ENCODE measurements at places on chromosomes 13 and 19.
A peak's percentile ranks its signal among the peaks of the same experiment; 100 is the strongest.

GRCh38 chr19:45110851-45111266 lies 17.9 kb downstream of the PPP1R37 start:
- DNase-seq = no peak

GRCh38 chr13:113533161-113533840 lies 42.8 kb upstream of the DCUN1D2 start:
- no peak for DNase-seq

DNA sequence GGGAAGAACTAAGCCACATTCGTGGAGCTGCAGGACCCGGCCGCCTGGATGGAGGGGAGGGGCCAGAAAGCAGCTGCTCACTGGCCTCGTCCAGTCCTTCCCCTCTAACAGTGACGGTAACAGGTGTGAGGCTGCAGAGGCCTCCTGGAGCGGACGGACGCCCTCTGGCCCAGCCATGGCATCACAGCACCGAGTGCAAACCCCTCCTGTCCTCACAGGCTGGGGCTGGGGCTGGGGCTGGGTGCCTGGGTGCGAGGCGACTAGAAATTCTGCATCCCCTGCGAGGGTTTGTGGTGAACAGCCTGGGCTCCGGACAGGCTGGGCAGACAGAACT lies 3.6 kb downstream of the MICOS13 start:
- no peak for DNase-seq

- DNase-seq = no peak
Observed at GRCh38 chr13:76646946-76647345, 239.3 kb downstream of the KCTD12 start.

- no peak for DNase-seq
Observed at GRCh38 chr13:24275041-24275440, 34.3 kb upstream of the C1QTNF9 start.

DNA sequence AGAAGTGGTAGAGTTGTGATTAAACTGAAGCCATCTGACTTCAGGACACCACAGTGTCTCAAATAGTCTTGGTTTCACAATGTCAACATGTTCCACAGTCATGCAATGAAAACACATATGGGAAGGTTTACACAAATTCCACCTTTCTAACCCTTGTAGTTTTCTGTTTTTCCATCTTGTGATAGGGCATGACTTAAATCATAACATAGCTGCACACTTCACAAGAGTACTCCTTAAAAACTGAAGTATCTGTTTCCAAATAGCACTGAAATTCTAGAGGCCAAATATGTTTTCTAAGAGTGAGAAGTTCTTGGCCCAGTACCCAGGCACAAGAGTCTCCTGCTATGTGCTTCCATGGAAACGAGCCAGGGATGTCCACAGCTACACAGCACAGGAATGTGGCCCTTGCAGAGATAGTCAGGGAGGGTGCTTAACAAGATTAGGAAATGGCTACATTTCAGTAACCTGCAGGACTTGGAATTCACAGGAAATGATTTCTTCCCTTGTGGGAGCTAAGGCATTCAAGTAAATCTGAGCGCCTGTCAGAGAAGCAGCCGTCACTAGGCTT lies 269.1 kb downstream of the NDFIP2 start:
- no peak for DNase-seq

DNA sequence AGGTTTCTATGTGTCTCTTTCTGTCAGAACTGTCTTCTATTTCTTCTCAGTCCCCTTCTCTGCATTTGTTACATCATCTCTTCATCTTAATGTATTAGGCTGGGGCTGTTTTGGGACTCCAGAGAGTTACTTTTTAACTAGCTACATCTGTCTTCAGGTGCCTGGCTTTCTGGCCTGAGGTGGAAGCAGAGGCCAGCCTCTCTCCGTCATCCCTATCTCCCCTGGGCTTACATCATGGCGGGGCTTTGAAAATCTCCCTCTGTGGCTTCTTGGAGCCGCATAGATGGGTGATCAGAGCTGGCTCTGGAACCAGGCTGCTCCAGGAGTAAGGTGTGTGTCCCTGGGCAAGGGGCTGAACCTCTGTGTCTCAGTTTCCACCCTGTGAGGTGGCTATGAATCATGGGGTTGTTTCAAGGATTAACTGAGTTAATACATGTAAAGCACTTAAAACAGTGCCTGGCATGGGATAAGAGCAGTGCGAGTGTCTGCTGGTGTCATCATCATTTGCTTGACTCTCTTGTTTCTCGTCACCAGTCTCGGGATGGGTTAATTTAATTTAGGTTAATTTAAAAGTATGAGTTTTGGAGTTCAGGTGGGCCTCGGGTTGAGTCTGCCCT lies 2.0 kb downstream of the EPN1 start:
- DNase-seq = no peak

DNA sequence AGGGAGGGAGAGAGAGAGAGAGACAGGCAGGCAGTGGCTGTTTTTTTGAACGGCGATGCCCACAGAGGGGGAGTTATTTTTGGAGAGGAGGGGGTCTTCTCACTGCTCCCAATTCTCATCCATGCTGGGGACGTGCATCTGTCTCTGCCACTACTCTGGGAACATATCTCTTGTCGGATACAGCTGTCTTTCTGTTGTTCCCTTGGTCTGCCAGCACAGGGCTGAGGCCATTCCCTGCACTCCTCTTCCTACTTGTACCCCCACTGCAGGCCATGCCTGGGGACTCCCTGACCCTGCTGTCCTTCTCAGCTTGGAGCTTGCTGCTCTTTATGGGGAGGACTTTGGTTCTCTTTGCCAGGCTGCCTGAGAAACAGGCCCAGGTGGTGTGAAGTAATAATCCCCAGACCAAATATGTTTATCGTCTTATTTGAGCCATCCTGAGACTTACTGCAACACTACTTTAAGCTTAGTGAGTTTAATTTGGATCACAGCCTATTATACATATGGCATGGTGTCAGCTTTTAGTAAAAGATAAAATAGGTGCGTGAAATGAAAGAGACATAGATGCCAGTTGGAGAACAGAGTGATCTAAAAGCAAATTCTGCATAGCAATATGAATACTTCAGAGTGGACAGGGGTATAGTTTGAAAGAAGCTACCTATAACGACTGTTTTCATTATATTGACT lies 19.1 kb downstream of the LRCH1 start:
- no peak for DNase-seq

GRCh38 chr19:19366434-19367396 lies 38.8 kb upstream of the GATAD2A start:
- DNase-seq = peak; percentile 47

GRCh38 chr19:56217039-56217949 lies 15.2 kb downstream of the ZSCAN5C start:
- DNase-seq = no peak

GRCh38 chr13:48707405-48707804 lies 53.7 kb downstream of the CYSLTR2 start:
- DNase-seq = no peak

DNA sequence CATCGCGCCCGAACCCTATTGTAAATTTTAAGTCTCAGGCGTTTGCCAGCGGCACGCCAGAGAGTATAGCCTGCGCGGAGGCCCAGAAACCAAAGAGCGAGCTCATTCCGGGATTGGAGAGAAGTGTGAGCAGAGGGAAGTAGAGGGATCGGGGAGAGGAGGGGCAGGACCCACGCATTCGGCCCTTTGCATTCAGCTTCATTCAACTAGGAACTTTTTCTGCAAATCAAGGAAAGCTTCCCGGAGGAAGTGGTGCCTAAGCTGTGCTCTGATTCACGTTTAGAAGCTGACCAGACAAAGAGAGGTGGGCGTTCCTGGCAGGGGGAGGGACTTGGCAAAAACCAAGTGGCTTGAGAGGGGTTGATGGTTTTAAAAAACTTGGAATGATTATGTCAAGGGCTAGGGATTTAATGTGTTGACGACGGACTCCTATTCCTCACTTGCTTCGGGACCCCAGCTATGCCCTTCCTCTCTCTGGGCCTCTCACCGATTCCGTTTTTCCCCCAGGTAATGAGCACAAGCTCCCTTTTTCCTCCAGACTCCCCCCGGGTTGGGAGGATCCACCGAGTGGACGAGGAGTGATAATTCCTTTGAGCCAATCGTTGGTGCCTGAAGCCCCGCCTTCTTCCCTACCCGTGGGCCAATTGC lies 811 bp upstream of the PRMT1 start:
- no peak for DNase-seq

DNA sequence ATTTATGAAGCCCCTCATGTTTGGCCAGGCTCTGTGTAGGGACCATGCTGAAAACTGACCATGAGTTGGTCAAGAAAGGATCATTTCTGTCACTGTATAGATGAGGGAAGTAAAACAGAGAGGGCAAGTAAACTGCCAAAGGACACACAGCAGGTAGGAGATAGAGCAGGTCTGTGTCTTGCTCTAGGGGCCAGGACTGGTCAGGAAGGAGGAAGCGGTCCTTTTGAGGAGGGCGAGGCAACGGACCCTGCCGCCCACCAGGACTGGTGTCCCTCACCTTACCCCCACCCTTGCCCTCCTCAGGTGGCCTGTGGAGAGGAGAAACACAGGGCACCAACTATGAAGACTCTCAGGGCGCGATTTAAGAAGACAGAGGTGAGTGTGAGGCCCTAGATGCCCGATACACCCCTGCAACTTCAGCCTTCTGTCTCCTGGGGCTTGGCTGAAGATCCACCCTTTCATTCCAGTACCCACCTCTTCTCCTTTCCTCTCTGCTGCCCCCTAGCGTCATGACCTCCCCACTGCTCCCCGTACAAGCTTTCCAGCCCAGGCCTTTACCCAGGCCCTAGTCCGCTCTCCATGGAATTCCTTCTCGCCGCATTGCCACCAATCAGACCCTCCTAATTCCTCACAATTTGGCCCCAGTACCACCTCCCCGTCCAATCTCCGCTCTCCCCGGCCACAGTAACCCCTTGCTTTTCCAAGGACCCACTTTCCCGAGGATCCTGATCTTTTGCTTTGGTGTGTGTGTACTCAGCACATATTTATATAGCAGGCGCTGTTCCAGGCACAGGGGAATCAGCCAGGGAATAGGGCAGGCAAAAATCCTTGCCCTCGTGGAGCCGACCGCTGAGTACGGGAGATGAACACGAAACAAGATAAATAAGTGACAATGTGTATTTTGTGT lies 3.9 kb downstream of the ANKRD24 start:
- DNase-seq = peak; percentile 43

GRCh38 chr13:98823442-98823841 lies 71.0 kb upstream of the SLC15A1 start:
- DNase-seq = no peak

GRCh38 chr19:29831686-29832085 lies 19.9 kb downstream of the CCNE1 start:
- no peak for DNase-seq

DNA sequence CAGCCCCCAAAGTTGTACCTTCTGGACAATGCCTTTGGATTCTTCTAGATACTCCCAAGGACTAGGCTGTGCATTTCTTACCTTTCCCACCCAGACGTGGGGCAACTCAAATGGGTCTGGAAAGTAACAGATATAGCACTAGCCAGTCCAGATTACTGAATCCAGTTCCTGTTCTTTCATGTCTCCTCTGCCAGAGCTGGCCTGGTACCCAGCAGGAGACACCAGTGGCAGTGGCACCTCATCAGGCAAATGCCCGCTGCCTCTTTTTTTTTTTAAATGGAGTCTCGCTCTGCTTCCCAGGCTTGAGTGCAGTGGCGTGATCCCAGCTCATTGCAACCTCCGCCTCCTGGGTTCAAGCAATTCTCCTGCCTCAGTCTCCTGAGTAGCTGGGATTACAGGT lies 43.2 kb downstream of the N4BP2L2 start:
- DNase-seq = no peak

DNA sequence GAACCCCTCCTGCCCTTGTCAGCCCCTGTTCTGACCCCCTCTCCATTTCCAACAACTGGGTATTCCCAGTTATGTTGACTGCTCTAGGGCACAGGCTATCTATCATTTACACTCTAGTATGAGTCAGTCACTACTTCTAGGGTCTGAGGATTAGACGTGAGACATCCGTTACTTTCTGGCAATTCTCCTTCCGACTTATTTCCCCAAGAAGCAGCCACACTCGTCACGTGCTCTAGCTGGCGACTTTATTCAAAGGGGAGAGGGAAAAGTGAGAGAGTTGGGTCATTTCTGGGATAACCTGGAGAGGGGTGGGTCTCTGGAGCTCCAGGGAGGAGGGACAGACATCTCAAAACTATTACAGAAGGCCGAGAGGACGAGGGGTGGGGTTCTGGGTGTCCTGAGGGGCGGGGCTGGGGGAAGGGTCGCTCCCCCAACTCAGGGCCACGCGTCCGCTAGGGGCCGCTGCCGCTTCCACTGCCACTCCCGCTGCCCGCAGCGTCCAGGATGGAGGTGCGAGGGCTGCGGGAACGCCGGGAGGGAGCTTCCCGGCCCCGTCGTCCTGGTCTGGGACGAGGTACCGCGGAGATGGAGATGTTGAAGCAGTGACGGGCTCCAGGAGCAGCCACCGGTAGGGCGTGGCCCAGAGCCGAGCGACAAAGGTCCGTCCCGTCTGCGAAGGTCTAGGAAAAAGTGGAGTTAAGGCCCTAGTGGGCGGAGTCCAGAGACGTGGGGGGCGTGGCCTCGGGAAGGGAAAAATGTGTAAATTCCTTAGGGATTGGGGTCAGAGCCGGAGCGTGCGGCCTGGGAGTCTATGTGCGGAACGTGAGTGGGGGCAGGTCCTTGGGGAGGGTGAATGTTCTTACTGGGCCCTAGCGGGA lies 8.9 kb downstream of the RTBDN start:
- no peak for DNase-seq

GRCh38 chr19:55619286-55619685 lies 5.1 kb downstream of the ZNF784 start:
- no peak for DNase-seq

- DNase-seq = peak; percentile 52
Observed at GRCh38 chr19:10699650-10700335, 1.4 kb upstream of the QTRT1 start.

DNA sequence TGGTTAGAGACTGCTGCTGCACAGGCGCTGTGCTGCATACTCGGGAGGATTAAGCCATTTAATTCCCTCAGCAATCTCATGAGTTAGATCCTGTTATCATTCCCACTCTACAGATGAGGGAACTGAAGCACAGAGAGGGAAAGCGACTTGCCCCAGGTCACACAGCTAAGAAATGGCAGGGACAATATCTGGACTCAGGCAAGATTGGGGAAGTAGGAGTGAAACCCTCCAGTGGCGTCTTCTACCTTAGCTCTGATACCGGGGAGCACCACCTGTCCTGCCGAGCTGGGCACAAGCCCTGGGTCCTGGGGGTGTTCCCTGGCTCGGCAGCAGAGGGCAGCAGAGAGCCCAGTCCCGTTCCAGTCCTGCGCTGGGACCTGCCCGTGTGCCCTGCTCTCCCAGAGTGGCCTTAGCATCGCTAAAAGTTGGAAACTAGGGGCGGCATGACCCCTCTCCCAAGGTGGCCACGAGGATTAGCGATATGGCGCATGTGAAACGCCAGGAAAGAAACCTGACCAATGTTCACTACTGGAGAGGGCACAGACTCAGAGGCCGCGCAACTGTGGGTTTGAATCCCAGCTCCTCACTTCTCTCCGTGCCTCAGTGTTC lies 20.5 kb downstream of the CYTH2 start:
- peak; percentile 56 for DNase-seq

GRCh38 chr13:113616281-113616906 lies 31.8 kb downstream of the TFDP1 start:
- no peak for DNase-seq

DNA sequence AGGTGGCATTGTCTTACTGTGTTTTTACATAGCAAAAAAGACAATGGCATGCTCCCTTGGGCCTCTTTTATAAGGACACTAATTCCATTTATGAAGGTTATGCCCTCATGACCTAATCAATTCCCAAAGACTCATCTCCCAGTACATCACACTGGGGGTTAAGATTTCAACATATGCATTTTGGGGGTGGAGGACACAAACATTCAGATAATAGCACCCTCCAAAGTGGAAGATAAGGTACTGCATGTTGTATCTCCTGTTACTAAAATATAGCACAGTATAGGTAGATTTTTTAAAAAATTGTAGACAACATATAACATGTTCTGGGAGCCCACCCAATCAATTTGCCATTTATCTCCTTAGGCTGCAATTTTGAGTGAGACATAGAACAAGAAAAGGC lies 221.2 kb downstream of the LIG4 start:
- DNase-seq = no peak
